ENCODE measurements at places on chromosomes 11 and 22.

DNA sequence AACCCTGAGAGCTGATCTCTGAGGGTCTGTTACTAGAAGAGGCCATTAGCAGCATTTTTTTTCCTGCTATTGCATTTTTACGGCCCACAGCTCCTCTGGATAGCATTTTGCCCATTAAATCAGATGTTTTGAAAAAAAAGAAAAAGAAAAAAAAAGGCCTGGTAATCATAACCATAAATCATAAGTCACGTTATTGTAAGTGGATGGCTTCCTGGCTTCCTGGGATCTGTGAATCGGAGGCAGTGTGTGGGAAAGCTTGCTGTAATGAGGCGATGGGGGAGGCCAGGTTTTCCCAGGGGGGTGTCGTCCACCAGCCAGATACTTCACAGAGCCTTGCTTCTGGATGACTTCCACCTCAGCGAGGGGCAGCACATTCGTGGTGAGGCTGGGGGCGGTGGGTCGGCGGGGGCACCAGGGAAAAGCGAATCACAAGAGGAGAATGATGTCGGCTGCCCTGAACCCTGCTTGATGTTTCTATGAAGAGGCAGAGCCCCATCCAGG, 106.5 kb upstream of the SYT13 start:
- DNase-seq: no peak

- DNase-seq: no peak
Observed at GRCh38 chr11:68127714-68128681, 6.8 kb upstream of the CHKA start.

- DNase-seq: no peak
Observed at GRCh38 chr11:23263466-23263865, 403.2 kb upstream of the CCDC179 start.

- no peak for DNase-seq
Observed at GRCh38 chr11:57903011-57903410, 120.7 kb upstream of the OR9Q1 start.

GRCh38 chr11:68963779-68964178, 17.0 kb downstream of the MRGPRD start:
- no peak for DNase-seq

GRCh38 chr11:119178166-119178680, 7.1 kb upstream of the NHERF4 start:
- DNase-seq: no peak

DNA sequence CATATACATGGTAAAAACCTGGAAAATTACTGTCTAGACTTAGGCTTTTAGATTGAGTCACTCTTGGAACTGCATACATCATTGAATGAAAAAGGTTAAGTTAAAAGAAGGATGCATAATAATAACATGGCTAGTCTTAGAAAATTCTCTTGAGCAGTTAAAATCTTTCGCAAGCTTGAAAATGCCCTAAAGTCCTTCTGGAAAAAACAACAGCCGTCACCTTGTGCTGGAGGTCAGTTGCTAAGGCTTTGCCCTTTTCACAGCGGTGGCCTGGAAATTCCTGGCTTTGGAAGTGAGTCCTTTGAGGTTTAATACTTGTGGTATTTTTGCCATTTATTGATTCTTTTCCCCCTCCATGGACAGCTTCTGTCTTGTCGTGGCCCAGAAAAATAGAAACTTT, 17.4 kb upstream of the FBLN1 start:
- no peak for DNase-seq

DNA sequence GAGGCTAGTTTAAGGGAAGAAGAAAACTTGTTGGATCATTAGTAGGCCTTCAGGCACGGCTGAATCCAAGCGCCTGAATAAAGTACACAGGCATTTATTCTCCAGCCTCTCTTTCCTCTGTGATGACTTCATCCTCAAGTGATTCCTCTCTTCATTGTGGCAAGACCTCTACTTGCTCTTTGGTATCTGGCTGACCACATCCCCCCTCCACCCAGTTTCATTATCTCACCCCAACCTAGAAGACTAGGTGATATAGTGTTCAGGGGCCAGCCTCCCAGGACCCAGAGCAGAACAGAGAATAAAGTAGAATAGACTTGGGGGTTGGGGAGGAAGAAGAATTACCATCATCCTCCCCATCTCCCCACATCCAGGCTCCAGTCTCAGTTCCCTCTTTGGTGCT, 189.3 kb downstream of the MIAT start:
- no peak for DNase-seq

DNA sequence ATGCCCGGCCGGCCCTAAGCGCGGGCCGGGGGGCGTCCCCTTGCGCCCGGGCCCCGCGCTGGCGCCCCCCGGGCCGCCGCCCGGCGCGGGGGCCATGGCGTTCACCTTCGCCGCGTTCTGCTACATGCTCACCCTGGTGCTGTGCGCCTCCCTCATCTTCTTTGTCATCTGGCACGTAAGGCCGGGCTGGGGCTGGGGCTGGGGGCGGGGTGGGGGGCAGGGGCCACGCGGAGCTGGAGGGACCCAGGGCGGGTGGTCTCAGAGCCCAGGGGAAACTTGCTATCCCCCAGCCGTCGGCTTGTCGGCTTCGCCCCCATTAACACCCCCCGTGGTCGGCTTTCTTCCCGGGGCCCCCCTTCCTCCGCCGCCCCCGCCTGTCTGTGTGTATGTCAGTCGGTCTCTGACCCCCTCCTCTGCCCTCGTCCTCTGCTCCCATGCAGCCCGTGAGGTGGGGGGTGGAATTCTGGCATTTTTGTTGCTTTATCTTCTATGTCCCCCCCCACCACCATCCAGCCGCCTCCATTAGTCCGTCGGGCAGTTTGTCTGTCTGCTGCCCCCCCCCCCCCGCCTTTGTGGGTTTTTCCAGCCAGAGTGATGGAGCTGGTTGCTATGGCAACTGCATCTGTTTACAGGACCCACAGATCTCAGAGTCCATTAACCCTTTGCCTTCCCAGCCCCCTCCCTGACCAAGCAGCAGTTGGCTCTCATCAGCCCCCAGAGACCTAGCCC, 552 bp downstream of the CNIH2 start:
- DNase-seq: no peak

DNA sequence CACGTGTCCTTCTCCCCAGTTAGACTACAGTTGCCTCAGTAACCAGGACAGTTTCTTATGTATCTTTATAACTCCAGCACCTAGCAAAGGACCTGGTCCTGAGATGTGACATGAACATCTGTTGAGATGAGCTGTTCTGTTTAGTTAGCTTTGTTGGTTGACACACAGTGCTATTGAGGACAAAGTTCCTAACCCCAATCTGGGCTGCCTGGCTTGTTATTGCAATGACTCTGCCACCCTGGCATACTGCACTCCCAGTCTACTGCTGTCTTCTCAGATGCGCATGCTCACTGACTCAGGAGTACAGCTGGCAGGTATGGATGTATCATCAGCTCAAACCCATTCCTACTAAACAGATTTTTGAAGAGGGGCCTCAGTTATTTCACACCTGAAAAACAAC, 7.4 kb downstream of the DESI1 start:
- no peak for DNase-seq

DNA sequence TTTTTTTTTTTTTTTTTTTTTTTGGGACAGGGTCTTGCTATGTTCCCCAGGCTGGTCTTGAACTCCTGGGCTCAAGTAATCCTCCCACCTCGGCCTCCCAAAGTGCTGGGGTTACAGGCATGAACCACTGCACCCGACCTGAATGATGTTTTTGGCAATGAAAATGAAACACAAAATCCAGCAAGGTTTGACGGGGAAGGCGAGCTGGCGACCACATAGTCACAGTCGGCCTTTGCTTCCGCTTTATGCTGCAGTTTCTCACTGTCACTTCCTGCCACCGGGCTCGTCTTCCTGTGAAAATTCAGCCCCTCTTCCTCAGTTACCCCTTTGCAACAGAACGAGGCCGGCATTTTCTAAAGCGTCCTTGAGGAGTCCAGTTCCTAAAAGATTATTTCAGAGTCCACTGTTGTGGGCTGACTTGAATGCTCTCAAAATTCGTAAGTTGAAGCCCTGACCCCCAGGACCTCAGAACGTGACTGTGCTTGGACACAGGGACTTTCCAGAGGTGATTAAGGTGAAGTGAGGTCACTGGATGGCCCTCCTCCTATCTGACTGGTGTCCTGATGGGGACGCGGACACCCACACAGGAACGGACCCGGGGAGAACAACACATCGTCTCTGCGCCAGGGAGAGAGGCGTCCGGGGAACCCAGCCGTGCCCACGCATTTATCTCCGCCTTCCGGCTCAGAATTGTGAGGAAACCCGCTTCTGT, 2.9 kb upstream of the BID start:
- DNase-seq: no peak

DNA sequence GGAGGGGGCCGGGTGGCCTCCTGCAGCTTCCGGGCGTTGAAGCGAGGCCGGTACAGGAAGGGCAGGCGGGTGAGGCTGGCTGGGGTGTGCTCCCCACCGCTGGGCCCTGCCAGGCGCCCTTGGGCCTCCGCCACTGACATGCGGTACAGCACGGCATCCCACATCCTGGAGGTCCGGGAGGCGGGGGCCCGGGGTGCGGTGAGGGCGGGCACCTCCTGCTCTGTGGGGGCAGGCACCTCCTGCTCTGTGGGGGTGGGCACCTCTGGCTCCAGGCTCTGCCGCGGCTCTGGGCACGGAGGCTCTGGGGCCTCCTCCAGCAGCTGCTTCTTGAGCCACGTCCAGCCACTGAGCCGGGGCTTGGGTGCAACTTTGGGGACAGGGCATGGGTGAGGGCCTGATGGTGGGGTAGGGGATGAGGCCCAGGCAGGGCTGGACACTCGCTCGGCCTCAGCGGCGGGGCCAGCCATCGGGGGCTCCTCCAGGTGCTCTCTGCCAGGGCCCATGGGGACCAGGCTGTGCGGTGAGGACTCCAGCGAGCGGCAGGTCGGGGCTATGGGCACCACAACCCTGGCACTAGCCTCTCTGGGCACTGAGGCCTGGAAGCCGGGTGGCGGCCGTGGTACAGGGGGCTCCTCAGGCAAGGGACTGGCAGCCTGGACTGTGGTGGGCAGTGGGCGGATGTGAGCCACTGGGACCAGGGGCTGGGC, 2.3 kb downstream of the PRR33 start:
- DNase-seq: no peak

DNA sequence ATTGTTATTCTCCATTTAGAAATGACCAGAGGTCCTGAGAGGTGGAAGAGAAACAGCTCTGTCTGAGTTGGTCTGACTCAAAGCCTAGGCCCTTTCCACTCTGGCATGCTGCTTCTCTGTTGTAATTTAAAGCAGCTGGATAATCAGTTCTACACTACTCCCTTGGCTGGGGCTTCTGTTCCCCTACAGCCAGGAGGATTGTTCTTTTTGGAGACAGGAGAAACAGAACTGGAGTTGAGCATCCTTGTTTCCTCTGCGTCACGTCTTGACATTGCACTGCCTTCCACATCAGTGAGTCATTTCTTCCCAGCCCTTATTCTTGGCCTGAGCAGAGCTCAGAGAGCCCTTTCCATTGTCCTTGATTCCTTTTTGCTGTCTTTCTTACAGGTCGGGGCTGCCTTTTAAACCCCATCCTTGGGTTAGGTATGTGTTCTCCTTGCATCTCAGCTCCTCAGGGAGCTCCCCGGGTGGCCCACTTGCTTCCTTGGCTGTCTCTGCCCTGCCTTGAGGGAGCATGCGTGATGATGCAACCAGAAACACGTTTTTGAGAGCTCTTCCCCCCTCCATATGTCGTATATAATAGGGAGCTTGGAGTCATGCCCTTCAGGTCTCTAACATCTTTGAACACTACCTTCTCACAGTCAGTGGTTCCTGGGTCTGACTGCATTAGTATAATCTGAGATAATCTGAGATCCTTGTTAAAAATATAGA, 35.7 kb downstream of the CYB5R2 start:
- DNase-seq: no peak

- no peak for DNase-seq
Observed at GRCh38 chr11:128235958-128236357, 351.4 kb downstream of the ETS1 start.
